ENCODE measurements at places on chromosomes 3 and 15.

DNA sequence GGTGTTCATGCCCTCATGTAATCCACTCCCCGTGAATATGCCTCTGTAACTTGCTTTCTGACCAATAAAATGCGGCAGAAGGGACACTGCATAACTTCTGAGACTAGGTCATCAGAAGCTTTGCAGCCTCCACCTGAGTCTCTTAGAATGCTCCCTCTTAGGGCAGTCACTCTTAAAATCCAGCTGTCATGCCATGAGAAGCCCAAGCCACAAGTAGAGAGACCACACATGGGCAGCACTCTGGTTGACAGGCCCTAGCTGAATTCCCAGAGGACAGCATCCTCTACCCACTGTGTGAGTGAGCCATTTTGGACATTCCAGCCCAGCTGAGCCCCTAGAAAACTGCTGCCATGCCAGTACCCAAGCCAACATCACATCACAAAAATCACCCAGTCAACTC is 41.4 kb downstream of the SCAPER start:
- no peak for DNase-seq

GRCh38 chr3:173857154-173857553 is 459.6 kb downstream of the NLGN1 start:
- DNase-seq, result no peak

DNA sequence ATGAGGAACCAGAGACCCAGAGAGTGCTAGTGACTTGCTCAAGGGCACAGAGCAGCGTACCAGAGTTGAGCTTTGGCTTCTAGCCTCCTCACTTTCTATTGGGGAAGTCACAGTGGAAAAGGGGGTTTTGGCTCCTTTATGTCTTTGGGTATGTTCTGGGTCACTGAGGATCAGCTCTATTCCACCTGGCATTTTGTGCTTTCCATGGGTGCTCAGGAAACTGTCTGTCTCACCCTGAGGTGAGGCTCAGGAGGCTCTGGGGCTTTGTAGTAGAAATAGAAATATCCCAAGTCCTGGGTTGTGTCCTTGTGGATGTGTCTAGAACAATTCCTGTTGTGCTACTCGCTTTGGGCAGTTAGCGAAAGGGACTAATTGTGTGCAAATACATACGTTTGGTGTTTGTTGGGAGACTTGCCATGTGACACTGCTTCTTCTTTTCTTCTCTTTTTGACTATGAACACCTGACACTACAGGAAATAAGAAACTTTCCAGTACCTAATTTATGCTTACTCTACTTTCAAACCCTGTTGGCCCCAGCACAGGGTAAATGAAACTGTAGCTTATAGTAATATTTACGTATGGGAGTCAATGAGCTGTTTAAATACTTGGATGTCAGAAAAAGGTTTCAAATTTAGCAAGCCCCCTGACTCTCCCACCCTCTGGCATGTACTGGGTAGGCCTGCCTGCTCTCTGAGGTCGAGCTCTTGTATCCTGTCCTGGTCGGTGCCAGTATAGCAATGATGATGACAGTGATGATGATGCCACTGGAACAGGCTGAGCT is 35.6 kb downstream of the SMAD3 start:
- DNase-seq, result no peak

DNA sequence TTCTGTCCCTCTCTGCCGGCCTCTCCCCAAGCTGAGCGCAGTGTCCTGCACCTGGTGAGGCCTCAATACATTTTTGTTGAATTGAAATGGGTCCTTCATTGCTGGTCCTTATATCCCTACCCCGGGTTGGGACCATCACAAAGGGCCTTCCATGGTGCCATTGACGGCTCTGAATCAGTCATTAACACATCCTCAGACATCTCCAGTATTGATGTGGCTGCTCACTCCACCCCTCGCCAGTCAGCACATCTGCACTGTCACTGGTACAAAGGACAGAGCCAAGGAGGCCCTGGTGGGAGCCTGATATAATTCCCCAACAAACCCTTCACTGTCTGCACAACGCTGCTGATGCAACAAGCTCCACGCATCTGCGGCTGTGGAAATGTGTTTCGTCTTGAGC is 191.6 kb upstream of the TOPAZ1 start:
- no peak for DNase-seq

GRCh38 chr3:152331998-152332397 is 63.3 kb downstream of the MBNL1 start:
- no peak for DNase-seq

DNA sequence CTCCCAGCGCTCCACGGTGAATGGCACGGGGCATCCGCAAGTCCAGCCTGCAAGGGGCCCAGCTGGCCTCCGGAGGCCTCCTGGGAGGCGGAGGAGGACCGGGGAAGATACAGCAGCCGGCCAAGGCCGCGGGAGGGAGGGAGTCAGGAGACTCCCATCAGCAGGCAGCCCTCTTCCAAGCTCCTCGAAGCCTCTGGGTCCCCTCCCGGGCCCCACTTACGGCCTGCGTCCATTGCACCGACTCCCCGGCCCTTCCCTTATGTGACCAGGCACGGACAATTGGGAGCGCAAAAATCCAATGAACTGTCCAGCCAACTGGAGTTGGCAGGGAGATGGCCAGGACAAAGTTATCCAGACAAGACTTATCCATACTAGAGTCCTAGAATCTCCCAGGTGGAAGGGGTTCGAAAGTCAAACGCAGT is 668 bp downstream of the MFGE8 start:
- no peak for DNase-seq

- no peak for DNase-seq
Measured at GRCh38 chr3:87398168-87398801, 121.9 kb upstream of the POU1F1 start.

DNA sequence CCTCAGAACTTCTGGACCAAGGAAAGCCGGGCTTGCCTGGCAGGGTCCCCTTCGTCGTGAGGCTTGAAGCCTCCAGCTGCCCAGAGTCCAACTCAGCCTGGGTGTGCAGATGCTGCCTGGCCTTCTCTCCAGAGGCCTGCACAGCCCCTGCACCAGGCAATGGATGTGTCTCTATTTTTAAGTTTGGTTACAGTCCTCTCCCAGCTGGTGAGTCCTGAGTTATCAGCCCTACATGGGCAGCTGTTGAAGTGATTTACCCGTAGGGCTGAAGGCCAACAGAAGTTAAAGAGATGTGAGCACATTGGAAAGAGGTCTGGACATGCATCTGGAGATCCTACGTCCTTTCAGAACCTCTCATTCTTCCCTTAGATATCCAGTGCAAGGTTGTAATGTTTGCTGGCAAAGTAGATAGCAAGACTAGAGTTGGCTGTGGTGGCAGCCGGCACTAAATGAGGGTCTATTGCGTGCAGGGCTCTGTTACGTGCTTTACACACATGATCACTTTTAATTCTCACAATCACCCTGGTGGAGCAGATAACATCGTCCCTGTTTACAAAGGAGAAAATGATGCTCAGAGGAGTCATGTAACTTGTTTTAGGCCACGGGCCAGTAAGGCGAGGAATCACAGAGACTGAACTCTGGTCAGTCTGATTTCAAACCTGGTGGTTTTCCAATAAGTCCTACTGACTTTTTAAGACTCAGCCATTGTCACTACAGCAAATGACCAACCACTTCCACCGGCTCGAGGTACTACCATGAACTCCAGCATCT is 9.9 kb downstream of the FYCO1 start:
- no peak for DNase-seq

GRCh38 chr15:50803479-50804180 is 38.1 kb upstream of the SPPL2A start:
- DNase-seq, result no peak

DNA sequence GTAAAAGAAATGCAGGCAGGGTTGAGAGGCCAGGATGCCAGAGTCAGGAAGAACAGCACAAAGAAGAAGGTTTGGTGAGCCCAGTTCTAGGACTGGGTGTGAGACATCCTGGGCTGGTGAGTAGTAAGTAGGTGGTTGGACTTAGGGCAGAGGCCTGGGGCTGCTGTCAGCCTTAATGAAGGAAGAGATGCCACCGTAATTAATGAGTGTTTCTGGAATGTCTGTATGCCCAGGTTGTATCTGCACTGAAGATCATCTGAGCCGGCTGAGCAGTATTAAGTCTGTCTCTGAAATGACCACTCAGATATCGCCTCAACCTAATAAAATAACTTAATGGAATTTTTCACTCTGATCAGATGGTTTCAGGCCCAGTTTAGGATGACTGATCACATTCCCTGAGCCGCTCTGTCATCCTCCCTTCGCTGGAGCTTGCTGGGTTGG is 532.9 kb upstream of the IL12A start:
- no peak for DNase-seq

GRCh38 chr3:177838766-177839350 is 641.6 kb upstream of the TBL1XR1 start:
- no peak for DNase-seq

All from H4 (cell line).